ENCODE measurements at places on chromosomes 11 and 22.

DNA sequence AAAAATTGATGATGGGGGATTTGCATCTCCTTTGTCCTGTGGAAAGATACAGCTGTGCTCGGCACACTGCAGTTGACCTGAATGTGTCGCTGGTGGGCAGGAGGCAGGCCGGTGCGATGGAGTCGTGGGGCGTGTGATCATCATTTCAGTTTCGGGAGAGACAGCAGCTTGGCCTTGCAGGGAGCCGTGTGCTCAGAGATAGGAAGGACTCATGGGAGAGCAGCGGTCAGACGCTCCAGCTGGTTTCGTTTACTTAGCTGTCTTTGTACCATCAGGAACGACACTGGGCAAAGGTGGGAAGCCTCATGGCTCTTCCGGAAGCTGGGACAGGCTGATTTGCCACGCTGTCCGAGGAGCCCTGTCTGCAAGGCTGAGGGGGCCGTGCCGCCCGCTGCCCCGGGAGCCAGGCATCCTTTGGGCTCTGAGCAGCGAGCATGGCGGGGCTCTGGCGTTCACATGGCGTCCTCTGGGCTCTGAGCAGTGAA lies 32.7 kb downstream of the GRAMD4 start:
- no peak for DNase-seq

DNA sequence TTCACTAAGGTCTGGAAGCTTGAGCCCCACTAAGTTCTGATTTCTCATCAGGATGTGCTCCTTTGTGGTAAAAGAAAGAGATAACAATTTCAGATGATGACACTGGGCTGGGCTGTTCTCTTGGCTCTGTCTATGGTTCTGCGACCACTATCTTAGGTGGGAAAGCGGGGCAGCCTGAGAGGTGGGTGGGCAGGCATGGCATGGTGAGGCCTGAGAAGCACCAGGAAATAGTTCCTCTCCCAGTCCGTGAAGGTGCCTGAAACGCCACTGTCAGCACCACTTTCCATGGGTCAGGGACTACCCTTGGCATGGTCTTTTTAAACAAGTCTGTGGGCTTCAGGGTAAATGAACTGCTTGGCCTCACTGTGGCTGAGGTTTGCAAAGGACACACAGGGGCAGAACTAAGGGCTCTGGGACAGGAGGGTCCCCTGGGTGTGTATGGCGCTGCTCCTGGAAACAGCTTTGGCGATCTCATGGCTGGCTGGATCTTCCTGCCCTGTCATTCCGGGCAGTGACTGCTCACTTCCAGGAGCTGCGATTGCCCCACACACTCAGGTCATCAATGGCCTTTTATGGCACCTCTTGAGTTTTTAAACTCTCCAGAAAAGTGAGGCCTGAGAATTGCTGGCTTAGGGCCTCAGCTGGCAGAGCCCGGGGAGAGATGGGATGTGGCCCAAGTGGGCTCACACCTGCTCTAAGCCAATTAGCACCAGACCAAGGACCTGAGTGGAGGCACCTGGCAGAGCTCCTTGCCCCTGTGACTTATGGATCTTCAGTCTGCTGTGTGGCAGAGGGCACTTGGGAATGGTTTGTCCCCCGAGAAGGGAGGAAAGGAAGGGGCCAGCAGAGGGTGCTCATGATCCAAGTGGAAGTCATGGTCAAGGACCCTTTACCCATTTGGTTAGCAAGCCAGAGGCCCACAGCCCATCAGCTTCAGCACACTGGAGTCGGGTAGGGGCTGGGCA lies 55.6 kb upstream of the LYVE1 start:
- DNase-seq = peak; percentile 3

- no peak for DNase-seq
These were observed 347.9 kb upstream of the FAT3 start for GRCh38 chr11:91876746-91877145.

- DNase-seq = no peak
These were observed 80.2 kb downstream of the PLEKHA7 start for GRCh38 chr11:16933756-16934603.

GRCh38 chr11:537622-538430 lies 499 bp downstream of the LRRC56 start:
- DNase-seq = no peak

GRCh38 chr22:34111210-34111824 lies 191.0 kb upstream of the LARGE1 start:
- DNase-seq = no peak

DNA sequence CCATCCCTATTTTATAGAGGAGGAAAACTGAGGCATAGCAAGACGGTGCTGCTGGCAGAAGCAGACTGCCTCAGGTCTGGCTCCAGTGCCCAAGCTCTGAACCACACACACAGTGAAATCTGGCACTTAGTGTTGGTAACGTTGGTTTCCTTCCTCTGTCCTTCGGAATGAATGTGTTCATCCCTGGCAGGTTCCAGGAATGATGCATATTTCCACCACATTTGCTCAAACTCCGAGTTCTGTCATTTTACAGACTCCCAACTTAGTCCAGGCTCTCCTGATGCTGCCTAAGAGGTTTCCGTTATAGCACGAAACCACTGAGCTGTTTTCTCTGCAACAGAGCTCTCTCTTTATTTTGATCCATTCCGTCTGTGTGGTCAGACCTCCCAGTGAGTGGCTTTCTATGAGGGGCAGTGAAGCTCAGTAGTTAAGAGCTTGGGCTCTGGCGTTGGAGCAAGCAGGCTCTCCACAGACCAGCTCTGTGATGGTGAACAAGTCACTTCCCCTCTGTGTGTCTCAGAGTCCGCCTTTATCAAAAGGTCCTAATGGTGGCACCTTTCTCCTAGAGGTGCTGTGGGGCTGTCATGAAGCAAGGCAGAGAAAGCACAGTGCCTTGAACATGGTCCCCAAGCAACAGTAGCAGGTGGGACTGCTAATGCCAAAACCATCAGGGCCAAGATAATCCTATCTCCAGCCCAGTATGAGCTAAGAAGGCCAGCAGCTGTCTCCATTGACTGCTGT lies 200.3 kb downstream of the MYO18B start:
- DNase-seq = peak; percentile 87

- no peak for DNase-seq
These were observed 200.5 kb upstream of the E2F8 start for GRCh38 chr11:19441288-19441687.

DNA sequence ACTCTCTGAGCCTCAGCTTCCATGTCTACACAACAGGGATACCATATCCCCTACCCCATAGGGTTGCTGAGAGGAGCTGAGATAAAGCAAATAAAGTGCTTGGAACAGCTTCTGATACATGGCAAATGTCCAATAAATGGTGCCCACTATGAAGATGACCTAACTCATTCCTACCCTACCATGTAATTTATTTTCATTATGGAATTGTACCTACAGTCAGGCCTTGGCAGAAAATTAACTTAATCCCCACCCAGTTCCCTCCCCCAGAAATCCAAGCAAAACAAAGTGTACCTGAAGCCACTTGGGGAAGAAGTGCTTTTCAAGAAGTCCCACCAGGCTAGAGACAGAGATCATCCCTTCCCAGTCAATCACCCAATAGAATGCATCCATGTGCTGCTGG lies 10.8 kb downstream of the SRRD start:
- DNase-seq = no peak

GRCh38 chr11:120521176-120521575 lies 9.6 kb downstream of the GRIK4 start:
- no peak for DNase-seq

Measured in NCI-H524 treated with DMSO at 0.1 percent for 48 hours (cell line).